Left renal cortex interstitium (tissue), 4 donors: ENCODE measurements at places on chromosomes 11 and 22. TPM values are rescaled to one million over a fixed set of nuclear protein-coding genes. Genes with fewer than 3 reads are reported as not detected.
A peak's percentile ranks its signal among the peaks of the same experiment; 100 is the strongest.

DNA sequence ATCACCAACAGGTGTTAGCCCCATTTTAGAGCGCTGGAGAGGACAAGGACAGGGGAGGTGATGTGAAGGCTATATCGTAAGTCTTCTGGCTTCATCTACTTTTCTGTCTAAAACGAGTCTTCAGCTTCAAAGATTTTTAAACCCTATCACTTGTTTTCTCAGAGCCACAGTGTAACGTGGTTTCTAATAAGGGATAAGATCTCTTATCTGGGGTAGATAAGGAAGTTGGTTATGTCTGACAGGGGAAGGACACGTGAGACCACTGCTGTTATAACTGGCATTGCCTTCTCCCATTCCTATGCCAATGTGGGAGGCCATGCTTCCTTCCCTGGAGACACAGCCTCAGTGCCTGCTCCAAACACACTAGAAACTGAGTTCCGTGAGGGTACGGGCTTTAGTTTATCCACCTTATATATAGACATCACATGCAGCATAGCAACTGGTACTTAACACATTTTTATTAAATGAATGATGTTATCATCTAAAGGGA lies 39.3 kb downstream of the LARGE2 start:
- no peak for DNase-seq

- DNase-seq: no peak
Observed at GRCh38 chr11:57751676-57752253, at the start of gene BTBD18. Gene BTBD18 (minus strand): TSS chr11:57751819. CDS start chr11:57751188, 631 bp downstream.

GRCh38 chr11:7572001-7572712 lies 58.4 kb downstream of the PPFIBP2 start:
- no peak for DNase-seq

- DNase-seq: no peak
Observed at GRCh38 chr11:83116015-83116641, 40.8 kb upstream of the PCF11 start.

Gene TEX12
- 0.25 TPM for polyA plus RNA-seq

Gene OR51E2
- 0.66 TPM for polyA plus RNA-seq

Gene SLC35F2
- 15.2 TPM for polyA plus RNA-seq

Gene CRYBA4
- polyA plus RNA-seq: not detected

GRCh38 chr11:86999859-87000753 lies 37.6 kb upstream of the TMEM135 start:
- no peak for DNase-seq

GRCh38 chr11:88555018-88555828 lies 217.7 kb upstream of the CTSC start:
- DNase-seq: peak; percentile 69

DNA sequence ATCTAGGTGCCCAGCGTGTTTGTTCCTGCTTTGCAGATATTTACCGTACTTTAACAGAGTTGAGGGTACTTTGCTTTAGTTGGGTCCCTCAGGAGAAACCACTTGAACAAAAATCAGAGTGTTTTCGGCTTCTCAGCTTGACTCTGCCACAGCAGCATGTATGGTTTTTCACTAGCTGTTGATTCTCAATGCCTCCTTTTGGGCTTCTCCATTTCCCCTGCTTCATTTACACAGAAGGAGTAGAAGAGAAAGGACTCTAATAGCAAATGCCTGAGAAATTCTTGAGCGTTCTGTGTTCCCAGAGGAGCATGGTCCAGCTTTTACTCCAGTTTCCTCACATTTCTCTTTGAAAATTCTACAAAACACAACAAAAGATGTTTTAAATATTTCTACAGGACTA lies 252.1 kb upstream of the CCDC179 start:
- no peak for DNase-seq

DNA sequence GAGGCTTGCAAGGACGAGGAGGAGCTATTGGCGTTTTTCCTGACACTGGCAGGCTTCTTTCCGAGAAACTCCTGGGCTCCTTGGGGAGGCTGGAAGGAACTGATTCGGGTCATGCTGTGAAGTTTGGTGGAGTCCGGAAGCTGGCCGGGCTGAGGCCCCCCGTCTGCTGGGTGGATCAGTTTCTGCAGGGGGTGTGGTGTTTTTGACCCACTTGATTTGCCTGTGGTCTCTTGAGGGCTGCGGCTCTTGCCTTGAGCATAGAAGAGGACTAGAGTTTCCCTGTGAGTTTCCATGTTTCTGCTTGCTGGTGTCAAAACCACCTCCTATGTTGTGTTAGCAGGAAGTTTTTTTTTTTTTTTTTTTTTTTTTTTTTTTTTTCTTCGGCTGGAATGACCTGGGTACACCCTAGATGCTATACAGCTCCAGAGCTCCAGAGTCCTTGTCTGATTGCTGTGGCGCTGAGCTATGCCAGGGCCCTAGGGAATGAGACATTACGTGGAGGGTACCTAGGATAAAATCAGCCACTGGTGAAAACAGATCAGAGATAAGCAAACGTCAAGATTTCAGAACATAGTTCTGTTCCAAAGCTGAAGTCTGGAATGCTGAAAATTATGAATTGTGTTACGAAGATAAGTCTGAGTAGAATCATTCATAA lies 728 bp downstream of the TBC1D22A start:
- no peak for DNase-seq

Gene SYT8
- 0.24 TPM for polyA plus RNA-seq

- DNase-seq: no peak
Observed at GRCh38 chr11:67606093-67606491, 644 bp upstream of the NDUFV1 start.

DNA sequence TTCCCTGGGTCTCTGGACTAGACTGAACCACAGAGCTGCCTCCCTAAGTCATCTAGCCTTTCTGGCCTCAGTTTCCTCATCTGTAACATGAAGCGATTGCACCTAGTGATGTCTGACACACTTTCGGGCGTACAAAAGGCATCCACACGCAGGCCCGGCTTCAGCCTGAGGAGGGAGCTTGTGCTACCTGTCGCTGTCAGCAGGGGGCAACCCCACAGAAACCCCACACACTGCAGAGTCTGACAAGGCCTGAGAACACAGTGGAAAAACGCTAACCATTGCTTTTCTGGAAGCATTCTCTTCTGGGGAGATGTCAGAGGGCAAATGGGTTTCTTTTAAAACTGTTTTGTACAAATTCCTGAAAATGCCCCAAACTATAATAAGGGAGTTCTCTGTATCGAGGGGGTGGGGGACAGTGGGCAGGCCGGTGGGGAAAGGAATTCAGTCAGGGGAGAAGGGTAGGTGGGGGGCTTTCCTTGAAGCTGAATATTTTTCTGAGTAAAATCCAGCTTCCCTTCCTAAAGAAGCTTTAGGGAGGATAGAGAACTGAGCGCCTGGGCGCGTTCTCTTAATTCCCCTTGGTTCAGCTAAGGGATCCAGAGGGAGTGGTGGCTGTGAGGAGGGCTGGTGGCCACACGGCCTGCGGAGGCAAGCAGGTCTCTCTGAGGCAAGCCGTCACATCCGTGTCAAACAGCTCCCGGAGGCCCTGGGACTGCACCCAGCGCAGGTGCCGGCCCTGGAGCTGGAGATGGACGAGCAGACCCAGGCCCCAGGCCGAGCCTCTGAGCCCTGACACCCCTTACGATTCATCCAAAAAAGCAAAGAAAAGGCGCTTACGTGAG lies 533 bp downstream of the ELF5 start:
- no peak for DNase-seq

DNA sequence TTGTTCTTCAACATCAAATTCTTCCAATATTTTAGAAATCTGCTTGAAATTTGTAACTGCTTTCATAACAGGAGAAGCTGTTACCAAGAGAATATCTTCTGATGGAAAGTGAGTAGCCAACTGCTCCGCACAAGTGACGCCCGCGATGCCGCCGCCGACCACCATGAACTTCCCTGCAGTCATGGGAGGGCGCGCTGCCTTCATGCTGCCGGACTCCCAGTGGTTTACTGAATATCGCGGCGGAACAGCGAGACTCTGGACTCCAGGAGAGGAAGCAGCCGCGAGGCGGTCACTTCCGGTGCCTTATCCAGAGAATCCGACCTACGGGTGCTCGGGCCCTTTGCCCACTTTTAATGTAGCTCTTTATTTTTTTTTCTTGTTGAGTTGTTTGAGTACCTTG lies 190.6 kb downstream of the GUCY1A2 start:
- no peak for DNase-seq

Gene OR51B4
- 0.33 TPM for polyA plus RNA-seq

GRCh38 chr11:82902880-82903279 lies 1.3 kb downstream of the DDIAS start:
- no peak for DNase-seq

DNA sequence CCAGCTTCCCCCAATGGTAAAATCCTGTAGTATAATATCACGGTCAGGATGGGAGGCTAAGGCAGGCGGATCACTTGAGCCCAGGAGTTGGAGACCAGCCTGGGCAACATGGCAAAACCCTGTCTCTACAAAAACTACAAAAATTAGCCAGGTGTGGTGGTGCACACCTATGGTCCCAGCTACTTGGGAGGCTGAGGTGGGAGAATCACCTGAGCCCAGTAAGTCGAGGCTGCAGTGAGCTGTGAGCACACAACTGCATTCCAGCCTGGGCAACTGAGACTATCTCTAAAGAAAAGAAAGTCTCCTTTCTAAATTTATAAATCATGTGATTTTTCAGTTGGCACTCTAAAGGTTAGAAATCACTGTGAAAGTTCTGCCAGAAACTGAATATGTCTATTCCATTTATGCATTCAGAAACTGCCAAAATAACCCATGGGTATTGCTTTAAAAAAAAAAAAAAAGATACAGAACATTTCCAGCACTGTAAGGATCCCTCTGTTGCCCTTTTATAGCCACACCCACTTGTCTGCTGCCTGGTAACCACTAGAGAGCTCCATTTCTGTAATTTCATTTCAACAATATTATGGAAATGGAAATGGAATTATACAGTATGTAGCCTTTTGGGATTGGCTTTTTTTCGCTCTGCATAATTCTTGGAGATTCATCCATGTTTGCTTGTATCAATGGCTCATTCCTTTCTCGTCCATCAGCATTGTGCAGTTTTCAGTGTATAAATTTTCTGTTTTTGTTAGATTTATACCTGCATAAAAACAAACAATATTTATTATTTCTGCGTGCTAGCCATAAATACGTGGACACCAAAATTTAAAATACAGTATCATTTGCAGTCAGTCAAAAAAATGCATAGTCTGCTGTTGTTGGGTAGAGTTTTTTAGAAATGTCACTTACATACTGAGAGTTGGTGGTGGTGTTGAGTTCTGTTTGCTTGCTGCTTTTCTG lies 9.4 kb downstream of the CDC45 start:
- no peak for DNase-seq

Gene PLAAT2
- 0.37 TPM for polyA plus RNA-seq

Gene PLAAT5
- 0.99 TPM for polyA plus RNA-seq

GRCh38 chr11:10993186-10993585 lies 135.3 kb upstream of the ZBED5 start:
- DNase-seq: no peak

DNA sequence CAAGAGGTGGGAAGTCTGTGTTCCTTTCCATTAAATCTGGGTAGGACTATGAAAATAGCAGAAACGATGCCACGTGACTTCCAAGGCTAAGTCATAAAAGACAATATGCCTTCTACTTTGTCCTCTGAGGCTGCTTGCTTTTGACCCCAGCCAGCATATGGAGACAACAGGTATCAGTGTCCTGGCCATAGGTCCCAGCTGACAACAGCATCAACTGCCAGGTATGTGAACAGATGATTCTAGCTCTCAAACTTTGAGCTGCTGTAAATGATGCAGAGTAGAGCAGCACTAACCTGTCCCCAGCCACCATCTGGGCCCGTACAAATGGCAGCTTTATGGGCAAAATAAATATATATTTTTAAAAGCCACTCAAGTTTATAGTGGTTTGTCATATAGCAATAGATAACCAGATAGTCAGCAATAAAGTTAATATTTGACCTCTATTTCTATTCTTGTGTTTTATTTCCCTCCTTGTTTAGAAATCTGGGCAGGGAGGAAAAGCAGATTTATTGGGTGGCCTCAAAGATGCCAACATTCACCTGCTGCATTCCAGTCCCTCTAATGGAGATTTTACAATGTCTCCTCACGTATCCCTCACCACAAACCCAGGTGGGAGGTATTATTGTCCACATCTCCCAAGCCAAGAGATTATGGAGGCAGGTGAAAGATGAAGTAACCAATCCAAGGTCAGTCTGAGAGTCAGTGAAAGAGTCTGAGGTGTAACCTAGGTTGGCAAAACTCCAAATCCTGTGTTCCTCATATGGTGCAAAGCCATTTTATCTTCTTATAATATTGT lies 209.6 kb upstream of the LARGE1 start:
- no peak for DNase-seq

GRCh38 chr11:67469508-67469811 lies 409 bp upstream of the TMEM134 start:
- no peak for DNase-seq

- DNase-seq: no peak
Observed at GRCh38 chr11:27310707-27311106, 52.3 kb downstream of the CCDC34 start.

DNA sequence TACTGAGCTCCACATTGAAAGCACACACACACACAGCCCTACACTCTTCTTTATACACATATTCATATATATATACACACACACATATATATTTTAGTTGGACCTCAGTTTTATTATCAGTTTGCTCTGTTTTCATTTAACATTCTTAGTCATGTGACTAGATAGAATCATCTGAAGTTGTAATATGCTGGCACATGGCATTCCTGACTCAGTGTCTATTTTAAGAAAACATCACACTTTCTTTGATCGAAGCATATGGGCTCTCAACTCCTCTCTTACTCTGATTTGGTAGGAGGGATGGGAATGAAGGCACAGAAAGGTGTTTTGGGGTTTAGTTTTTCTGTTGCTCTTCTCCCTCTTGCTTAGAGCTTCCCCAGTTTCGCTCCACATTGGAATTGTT lies 24.8 kb downstream of the AMOTL1 start:
- no peak for DNase-seq

Gene ANKK1
- 0.41 TPM for polyA plus RNA-seq

Gene NPAS4
- 0.54 TPM for polyA plus RNA-seq

- DNase-seq: no peak
Observed at GRCh38 chr11:8070417-8071115, 10.4 kb upstream of the TUB start.

GRCh38 chr22:29704528-29705285 lies 15.1 kb upstream of the CABP7 start:
- no peak for DNase-seq

DNA sequence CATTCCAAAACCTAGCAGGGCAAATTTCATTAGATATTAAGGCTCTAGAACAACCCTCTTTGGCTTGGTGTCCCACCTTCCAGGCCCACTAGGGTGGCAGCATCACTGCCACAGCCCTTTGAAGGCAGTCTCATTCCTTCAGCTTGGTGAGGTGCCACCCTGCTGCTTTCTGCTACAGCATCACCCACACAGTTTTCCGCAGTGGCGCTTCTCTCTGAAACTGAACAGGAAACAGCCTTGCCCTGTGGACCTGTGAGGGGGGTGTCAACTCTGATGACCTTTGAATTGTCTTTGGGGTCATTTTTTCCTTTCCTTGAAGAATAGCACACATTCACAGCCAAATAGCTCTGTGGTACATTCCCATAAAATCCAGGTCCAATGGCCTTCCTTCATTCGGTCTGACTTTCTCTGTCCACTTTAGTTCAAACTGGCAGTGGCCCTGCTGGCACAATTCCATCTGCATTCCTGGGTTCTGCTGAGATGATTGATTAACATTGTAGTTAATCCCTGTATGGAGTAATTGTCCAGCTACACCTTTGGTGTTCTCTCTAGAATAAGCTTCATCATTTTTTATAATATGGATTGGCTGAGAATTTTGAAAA lies 251.9 kb upstream of the FAT3 start:
- DNase-seq: no peak
